ENCODE measurements at places on chromosomes 16 and 17. TPM values are rescaled to one million over a fixed set of nuclear protein-coding genes. Genes with fewer than 3 reads are reported as not detected.

CCL1 gene
- total RNA-seq = not detected

SLFN12L gene
- total RNA-seq = 5.6 TPM

SPATA32 gene
- total RNA-seq = not detected

NAA60 gene
- 54.4 TPM for total RNA-seq
